ENCODE measurements at places on chromosomes 2 and 18. TPM values are rescaled to one million over a fixed set of nuclear protein-coding genes. Genes with fewer than 3 reads are reported as not detected.

C2orf92 gene
- 2.3 TPM for polyA plus RNA-seq

ZNF236 gene
- 4.3 TPM for polyA plus RNA-seq

FOXI3 gene
- not detected for polyA plus RNA-seq

CABYR gene
- polyA plus RNA-seq, result 1.8 TPM

XIRP2 gene
- 0.12 TPM for polyA plus RNA-seq

MAL gene
- polyA plus RNA-seq, result 4.7 TPM

GAD1 gene
- 0.57 TPM for polyA plus RNA-seq

SPAST gene
- polyA plus RNA-seq, result 6.5 TPM
